Caudate nucleus (tissue), 63 donors: ENCODE measurements at places on chromosomes 6 and 20.
A peak's percentile ranks its signal among the peaks of the same experiment; 100 is the strongest.

DNA sequence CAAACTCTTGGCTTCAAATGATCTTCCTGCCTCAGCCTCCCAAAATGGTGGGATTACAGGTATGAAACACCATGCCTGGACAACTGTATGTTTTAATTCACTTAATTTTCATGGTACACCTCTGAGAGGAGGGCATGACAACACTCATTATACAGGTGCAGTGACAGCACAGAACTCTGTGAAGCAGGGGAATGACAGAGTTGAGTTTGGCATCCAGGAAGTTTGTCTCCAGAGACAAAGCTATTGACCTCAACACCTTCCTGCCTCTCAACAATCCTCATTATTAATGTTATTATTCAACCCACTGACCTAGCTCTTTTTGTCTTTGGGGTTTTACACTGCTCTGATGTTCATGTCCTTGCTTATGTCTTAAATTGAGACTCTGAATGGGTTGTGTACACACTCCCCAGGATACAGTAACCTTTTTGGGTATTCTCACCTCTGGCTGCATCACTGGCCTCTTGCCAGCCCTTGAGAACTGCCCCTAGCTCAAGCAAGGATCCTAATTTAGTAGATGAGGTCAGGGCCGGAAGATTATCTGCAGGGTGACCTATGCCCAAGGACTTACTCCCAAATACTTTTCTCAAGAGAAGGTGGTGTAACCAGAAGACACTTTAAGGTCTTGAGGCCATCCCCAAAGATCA is 13.0 kb upstream of the IER3 start:
- no peak for DNase-seq

DNA sequence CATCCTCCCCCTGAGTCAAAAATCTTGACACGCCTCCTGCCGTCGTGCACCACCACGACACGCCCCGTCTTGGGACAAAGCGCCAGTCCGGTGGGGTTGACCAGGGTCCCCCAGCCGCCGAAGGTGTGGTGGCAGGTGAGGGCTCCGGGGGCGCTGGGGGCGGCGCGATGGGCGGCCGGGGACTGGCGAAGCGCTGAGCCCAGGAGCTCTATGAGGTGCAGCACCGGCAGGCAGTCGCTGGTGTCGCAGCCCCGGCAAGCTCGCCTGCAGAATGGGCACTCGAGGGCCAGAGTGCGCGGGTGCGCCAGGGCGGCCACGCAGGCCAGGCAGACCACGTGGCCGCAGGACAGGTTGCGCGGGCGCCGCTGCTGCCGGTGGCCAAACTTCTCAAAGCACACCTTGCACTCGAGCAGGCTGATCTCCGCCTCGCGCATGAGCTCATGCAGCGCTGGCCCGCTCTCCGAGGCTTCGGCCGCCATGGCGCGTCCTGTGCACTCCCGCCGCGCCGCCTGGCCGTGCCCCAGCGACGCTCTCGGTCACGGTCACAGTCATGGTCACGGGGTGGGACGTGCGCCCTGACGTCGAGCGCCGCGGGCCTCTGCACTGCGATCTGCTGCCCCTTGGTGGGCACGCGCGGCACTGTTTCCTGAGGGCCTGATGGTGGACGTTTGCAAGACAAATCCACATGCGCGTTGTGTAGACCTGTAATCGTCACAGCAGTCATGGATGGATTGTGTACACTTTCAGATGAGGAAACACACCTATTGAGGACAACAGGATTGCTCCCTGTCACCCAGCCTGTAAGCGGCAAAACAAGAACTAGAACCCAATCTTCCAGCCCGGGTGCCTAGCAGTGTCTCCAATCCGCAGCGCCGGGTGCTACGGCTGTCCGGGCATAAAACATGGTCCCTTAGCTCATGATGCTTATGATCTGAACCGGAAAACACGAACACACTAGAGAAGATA is at the start of gene NHLRC1:
TSS of gene NHLRC1 (minus strand) at position 550 of the 966 bp plus-strand sequence. CDS start at position 479, 71 bp downstream.
- peak; percentile 86 for DNase-seq

GRCh38 chr6:139539852-139540251 is 165.4 kb upstream of the CITED2 start:
- no peak for DNase-seq

- no peak for DNase-seq
Measured at GRCh38 chr6:70998148-70998547, 41.3 kb upstream of the B3GAT2 start.

DNA sequence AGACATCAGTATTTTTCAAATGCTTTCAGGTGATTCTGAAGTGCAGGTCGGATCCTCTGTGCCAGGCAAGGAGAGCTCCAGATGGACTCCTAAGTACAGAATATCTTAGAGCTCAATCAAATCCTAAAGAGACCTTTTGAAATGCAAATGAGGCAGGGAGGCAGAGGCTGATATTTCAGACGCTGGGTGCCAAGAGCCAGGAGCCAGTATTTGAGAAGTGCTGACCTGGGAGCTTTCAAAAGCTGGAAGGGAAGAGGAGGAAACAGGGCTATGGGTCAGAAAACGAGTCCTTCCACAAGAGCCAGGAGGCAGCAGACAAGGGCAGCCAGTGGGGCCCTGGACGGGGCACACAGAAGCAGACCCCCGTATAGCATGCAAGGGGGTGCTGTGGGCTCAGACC is 46.1 kb upstream of the DSN1 start:
- no peak for DNase-seq

DNA sequence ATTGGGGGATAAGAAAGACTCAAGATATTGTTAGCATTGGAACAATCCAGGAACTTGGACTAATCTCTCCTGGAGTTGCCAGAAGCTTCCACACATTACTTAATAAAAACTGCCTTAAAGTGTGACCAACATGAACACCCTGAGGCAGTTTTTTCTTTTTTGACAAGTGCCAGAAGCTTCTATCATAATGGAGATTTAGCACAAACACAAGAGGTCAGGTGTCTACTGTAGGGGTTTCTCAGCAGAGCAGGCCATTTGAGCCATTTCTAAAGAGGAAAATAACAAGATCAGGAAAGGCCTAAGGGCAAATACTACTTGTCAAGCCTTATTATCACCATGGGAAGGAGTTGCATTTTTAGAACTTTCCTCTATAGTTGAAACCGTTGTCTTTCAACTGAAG is 361.5 kb downstream of the EPM2A start:
- no peak for DNase-seq

DNA sequence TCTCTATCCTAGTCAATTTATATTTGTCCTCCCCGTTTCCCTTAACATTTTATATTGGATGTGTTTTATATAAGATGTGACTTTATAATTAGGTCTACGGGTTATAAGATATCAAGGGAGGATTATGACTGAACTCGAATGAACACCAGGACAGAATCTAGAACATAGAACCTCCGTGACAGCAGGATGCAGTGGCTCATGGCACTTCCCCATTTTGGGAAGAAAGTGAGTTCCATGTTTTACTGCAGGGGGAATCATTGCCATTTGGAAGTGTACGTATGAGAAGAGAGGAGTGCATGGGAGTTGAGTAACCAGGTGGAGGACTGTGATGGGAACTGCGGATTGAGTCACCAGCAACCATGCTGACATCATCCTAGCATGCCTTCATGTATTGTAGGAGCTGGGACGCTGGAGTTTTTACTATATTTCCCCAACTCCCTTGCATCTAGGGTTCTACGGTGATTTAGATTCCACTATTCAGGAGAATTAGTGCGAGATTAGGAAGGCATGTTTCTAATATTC is 56.1 kb upstream of the FOXC1 start:
- DNase-seq, result no peak

DNA sequence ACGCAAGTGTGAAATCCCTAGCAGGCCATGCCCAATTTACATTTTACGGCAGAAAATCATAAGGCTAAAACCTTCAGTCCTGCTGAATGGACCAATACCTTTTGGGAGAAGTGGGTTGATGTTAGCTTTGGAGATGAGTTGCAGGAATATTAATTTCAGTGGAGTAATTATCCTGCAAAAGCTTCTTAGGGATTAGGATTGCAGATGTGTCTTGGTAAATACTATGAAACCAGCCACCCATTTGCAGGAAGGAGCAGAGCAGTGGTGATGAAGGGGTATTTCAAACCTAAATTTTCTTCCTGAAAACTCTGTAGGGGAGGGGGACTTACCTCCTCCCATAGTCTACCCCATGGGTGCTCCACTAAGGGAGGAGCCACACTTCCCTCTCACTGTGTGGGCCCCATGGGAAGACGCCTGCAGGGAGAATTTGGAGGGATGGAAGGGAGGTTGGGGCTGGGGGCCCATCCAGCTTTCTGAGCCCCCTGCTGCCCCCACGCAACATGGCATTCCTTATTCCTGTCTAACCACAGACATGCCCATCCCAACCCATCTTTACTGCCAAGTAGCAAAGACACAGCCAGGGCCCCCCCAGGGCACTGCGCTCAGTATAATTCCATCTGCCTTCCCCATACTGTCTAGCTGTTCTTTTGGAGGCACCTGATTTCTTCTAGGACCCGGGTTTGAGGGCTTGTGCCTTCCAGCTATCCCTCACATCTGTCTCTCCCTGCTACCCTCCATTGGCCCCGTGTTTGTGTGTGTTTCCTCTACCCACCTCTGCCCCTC is 14.6 kb upstream of the UQCC2 start:
- DNase-seq, result no peak

DNA sequence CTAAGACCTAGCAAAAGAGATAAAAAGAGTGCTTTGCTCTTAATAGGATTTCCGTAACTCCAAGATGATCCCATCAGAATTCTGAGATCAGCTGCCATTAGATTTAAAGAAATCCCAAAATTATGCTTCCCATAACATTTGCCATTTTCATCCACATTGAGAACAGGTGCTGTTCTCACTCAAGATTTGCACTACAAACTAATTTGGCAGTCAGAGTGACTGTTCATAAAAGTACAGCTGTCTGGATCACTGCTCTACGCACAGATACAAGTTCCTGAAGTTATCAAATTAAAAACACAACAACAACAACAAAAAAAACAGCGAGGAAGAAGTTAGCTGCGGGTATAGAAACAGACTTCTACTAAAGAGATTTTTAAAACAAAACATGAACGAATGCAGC is 58.1 kb downstream of the ASCC3 start:
- no peak for DNase-seq

DNA sequence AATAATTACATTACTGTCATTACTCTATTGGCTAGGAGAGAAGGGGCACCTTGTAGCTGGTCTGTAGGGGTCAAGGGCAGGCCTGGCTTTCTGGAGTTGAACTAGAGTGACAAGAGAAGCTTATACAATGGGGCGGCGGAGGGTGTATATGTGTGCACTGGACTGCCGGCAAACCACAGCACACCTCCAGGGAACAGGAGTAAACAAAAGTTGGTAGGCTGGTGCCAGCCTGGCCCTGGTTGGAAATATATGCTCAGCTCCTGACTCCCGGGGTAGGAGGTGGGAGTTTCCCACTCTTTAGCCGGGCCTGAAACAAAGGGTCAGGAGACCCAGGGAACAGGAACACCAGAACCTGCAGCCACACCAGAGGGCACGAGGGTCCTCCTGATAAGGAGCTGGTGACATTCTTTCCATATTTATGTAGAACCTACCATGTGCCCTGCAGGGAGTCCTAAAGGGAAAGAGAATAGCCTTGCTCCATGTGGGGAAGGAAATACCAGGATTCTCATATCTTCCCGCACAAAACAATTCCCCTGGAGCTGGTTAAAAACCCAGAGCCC is 5.1 kb downstream of the C6orf132 start:
- DNase-seq, result no peak

- DNase-seq, result no peak
Measured at GRCh38 chr6:7132398-7133035, 24.8 kb downstream of the RREB1 start.

GRCh38 chr6:13248584-13248985 is 79.8 kb downstream of the TBC1D7 start:
- DNase-seq, result no peak

- DNase-seq, result no peak
Measured at GRCh38 chr6:123000244-123000770, 4.3 kb downstream of the CLVS2 start.

DNA sequence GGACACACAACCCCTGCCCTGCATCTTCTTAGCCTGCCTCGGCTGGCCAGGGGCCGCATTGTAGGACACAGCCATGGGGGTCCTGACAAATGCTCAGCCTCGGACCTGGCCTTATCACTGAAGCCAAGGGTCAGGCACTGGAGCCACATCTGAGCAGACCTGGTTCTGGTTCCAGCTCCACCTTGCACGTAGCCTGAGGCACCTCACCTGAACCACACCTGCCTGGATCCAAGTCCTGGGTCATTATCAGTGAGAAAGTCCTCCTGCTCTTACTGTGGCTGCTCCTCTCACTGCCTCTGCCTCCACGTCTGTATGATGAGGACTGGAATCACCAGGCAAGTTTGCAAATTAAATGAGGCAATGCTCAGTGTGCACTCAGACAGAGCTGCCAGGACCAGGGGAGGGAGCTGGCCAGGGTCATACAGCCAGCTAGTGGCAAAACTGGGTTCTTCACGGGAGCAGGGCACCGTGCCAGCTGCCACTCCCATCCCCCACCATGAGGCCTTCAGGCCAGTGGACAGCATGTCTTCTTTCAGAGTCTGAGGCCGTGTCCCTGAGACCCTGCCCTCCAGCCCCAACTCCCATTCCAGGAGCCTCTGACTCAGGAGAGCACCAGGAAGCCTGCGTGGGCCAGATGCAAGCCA is 40.2 kb downstream of the MRPL14 start:
- no peak for DNase-seq

DNA sequence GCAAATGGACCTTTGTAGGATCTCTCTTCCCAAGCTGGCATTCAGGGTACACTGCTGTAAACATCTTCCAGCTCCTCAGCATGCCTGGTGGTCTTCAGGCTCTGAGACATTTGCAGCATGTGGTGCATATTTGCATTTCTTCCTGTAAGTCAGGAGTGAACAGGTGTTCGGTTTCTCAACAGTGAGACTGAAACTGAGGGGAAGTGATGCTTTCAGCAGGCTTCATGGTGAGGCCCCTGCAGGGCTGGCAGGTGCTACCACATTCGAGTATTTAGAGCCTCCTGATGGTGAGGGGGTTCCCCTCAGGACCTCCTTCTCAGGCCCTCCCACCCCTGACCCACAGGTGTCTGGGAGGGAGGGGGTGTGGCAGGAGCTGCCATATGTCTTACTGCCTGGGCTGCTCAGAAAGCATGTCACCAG is 15.1 kb downstream of the MYBL2 start:
- DNase-seq, result no peak

DNA sequence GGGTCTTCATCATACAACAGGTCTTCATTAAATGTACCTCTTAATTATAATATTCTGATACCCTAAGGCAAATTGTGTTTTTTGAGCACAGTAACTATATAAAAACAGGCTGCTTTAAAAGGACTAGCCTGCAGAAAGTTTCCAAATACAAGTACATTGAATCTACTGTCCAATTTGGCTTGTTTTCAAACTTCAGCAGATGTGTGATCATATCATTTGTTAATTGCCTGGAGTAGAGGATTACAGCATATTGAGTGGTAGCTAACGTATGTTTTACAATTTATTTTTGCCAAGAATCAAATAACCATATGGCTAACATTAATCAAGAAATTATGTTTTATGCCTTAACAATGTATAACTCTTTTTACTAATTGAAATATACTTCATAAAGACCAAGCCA is 12.6 kb downstream of the TINAG start:
- DNase-seq, result no peak
